ENCODE measurements at places on chromosomes 4 and X.

- DNase-seq = no peak
These were observed 120.0 kb upstream of the ZDHHC15 start for GRCh38 chrX:75642811-75643361.

DNA sequence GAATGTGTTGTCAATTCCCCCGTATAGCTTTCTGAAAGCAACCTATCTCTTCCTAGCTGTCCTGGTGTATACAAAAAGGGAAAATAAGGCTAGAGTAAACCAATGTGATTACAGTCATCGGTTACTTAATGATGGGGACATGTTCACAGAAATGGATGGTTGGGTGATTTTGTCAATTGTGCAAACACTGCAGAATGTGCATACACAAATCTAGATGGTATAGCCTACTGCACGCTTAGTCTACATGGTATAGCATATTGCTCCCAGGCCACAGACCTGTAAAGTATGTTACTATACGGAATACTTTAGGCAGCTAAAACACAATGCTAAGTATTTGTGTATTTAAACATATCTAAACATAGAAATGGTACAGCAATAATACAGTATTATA is 5.1 kb downstream of the DTHD1 start:
- no peak for DNase-seq

GRCh38 chr4:181822005-181822375 is 421.2 kb upstream of the TENM3 start:
- no peak for DNase-seq

DNA sequence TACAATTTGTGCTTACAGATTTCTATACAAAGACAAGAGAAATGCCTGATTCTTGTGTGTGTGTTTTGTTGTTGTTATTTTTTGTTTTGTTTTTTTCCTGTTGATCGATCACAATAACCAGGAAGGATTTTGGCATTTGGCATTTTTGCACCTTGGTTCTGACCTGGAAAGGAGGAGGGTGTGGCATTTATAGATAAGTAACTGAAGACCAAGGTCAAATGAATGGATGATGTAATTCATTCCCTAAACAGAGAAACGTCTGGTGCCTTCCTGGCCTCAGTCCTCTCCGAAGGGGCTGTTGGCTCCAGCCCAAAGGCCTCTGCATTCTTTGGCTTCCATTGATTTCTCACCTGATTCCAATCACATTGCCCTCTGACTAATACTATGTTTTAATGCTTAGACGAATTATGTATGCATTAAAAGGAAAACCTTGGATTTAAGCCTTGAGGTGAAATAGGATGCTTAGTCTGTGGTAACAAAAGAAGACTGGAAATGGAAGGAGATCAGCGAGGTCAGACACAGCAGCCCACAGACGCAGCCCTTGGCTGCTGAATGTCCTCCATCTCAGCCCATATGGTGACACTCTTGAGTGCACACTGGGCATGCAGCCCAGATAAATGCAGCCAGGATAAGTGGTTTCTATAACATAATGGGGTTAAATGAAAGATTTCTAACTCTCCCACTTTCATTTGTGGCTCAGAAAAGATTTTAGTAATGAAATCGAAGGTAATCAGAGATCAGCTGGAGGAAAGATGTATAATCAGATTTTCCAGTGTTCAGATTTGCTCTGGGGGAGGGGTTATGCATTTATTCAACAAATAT is 60.5 kb upstream of the TRIM2 start:
- no peak for DNase-seq

DNA sequence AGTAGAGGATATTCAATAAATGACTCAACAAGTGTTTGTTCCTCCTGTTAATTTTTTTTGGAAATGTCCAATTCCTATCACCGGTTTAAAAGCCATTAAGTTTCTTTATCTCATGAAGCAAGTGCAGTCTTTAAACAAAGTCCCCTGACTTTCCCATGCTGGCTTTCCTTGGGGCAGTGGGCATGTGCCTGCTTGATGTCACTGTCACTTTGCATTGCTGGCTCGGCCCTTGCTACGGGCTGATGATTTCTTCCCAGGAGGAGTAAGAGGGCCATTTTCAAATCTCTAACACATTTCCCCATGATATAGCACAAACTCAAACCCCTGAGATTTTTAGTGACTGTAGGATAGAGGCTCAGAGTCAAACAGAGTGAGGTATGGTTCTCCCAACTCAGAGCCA is 275.8 kb upstream of the TENM3 start:
- no peak for DNase-seq

DNA sequence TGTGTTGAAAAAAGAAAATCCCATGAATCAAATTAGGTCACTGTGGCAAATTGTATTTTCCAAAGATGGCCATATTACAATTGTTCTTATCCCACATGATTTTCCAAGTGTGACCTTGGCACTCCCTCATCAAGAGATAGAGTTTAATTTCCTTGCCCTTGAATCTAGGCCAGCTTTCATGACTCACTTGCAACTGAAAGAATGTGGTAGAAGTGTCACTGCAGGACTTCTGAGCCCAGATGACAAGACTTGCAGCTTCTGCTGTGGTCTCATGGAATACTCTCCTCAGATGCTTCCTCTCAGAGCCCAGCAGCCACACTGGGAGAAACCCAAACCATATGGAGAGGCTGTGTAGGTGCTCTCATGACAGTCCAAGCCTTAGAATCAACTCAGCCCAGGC is 139.0 kb downstream of the ADAMTS3 start:
- no peak for DNase-seq

- DNase-seq = no peak
These were observed 31.7 kb upstream of the MSANTD1 start for GRCh38 chr4:3217266-3217665.

DNA sequence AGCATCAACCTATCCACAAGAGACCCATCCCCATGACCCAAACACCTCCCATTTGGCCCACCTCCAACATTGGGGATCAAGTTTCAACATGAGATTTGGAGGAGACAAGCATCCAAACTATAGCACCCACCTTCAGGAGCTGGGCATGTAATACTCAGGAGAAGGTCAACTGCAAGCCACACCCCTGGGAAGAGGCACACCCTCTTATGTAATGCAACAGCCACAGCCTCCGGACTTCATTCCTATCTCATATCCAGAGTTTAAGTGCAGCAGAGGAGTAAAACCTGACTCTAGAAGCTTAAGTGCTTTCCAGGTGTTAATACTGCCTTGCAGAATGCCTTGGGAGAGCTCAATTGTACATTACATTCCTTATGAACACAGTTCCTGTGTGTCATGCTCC is 197.4 kb downstream of the PTTG2 start:
- DNase-seq = no peak

GRCh38 chr4:38069271-38069760 is 109.1 kb downstream of the PTTG2 start:
- DNase-seq = no peak

DNA sequence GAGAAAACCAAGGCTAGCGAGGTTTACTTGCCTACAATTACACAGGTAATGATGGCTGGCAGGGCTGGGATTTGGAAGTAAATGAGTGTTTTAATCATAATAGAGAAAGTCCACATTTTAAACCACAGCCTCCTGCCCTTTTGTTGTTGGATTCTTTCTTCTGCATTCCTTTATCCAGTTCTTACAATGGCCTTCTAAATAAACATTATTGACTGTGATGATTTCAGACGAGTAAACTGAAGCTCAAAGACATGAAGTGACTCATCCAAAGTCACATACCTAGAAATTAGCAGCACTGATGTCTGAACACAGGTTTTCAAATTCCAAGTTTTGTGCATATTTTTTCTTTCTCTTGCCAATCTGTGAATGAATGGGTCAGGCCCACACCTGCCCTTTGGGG is 51.2 kb upstream of the C1QTNF7 start:
- no peak for DNase-seq

- DNase-seq = no peak
These were observed 150.9 kb downstream of the SHROOM3 start for GRCh38 chr4:76585897-76586360.

DNA sequence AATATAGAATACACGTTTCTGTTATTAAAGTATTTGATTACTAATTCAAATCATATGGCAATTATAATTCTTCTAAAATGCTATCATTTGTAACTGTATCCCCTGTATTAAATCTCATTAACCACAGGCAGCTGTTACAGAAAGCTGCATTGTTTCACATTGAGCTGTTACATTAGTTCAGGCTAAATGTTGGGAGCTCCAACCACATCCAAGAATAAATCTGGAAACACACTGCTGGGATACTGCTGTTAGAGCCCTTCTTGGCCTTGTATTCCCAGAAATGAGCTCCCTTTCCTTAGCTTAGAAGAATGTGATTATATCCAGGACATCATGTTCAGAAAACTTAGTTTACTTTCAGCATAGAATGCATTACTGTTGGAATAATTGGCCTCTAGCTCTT is 48.2 kb downstream of the GUCY1B1 start:
- no peak for DNase-seq

DNA sequence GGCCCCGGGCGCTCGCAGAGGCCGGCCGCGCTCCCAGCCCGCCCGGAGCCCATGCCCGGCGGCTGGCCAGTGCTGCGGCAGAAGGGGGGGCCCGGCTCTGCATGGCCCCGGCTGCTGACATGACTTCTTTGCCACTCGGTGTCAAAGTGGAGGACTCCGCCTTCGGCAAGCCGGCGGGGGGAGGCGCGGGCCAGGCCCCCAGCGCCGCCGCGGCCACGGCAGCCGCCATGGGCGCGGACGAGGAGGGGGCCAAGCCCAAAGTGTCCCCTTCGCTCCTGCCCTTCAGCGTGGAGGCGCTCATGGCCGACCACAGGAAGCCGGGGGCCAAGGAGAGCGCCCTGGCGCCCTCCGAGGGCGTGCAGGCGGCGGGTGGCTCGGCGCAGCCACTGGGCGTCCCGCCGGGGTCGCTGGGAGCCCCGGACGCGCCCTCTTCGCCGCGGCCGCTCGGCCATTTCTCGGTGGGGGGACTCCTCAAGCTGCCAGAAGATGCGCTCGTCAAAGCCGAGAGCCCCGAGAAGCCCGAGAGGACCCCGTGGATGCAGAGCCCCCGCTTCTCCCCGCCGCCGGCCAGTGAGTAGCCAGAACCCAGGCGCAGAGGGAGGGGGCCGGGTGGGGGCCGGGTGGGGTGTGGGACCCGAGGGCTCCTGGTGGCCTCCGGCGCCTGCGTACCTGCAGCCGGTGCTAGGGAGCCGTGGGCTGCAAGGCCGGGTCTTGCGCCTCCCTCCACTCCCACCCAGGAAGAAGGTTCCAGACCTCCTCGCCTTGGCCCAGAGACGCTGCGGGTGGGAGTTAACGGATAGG is 534 bp downstream of the MSX1 start:
- no peak for DNase-seq

DNA sequence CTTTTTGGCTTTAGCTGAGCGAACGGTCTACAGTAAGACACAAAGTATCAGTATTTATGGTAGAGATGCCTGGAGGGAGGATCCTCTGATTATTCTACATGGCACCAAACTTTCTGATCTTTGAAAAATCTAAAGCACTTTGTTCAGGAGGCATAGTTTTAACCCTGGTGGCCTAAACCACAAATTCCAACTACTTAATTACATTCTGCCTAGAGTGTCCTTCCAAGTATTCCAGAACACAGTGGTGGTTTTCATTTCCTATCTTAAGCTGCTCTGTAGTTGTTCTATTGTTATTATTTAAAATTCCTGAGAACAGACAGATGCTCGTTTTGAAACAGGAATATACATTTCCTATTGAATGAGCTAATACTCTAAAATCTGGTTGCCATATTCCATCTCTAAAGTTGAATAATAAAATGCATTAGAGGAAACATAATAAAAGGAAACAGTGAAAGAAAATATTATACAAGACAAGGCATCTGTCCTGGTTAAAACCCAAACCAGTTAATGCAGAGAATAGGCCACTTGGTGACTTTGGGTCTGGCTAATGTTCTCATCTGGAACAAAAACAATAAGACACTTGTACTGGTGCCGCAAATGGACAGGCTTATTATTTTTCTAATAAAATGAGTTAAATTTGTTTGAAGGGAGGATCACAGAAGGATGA is 657.4 kb downstream of the SPRY1 start:
- no peak for DNase-seq

DNA sequence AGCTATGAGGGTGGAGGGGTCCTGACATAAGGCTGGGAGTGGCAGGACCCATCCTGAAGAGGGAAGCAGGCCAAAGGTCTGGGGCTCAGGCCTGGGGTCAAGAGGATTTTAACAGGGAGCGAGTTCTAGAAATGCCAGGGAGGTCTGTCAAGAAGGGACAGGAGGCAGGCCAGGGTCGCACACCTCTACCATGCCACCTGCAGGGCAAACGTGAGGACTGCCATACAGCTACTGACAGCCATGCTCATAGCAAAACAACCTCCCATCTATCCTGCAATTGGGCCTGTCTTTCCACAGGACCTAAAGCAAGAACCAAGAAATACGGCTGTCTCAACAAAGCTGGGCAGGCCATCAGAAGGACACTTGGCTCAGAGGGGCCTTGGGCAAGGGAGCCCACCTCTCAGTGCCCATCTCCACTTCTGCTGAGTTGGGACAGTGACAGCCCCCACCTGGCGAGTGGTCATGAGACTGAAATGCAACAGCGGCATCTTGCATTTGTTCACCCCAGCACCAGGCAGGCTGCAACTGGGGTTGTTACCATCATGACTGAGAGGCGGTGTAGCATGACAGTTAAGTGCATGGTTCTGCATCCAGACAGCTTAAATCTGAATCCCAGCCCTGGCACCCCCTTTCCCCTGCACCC is 92.7 kb downstream of the WFS1 start:
- DNase-seq = no peak

DNA sequence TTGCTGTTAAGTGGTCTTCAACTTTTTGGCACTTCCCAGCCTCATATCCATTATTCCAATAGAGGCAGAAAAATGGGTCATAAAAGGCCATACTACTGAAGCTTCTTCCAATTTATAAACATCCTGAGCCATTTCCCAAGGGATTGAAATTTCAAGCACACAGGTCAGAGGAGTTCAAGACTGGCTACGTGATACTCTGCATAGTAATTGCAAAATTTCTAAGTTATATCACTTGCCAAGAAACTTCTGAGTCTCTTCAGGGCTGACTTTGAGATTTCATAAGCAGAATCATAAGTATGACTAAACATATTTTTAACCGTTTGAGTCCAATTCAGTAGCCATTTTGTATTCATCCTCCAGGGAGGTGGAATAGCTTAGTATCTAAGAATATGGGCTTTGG is 75.6 kb upstream of the RXFP1 start:
- no peak for DNase-seq

- DNase-seq = no peak
These were observed 501.0 kb downstream of the IDS start for GRCh38 chrX:149003863-149004660.

GRCh38 chr4:40363945-40364344 is 28.8 kb downstream of the CHRNA9 start:
- no peak for DNase-seq

DNA sequence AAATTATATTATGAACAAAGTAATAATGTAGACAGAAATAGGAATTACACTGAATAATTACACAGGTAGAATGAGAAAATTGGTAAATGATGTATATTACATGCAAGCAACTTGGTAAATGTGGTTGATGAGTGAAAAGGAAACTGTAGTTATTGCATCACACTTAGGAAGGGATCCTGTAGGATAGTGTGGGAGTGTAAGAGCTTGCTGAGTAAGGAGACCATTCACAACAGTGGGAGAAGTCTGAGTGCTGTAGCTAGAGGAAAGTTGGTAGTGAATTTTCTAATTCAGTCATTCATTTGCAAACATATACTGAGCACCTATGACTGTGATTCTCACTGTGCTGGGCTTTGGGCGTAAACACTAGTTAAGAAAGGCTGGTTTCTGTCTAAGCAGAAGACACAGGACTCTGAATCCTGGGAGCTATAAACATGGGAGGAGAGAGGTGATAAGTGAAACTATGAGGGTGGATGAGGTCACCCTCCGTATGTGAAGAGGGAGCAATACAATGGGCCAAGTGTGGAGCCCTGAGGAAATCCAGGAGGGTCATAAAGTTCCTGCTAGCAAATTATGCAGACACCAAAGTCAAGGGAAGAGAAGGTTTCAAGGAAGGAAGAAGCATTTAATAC is 14.2 kb upstream of the CPE start:
- DNase-seq = no peak

GRCh38 chr4:156901871-156902270 is 69.7 kb downstream of the PDGFC start:
- DNase-seq = no peak

All from stimulated activated CD8-positive, alpha-beta memory T cell treated with anti-CD3 and anti-CD28 coated beads, Interleukin-15, amount 100 ng/mL, for 24 hours (primary cell).